Activated naive CD8-positive, alpha-beta T cell treated with anti-CD3 and anti-CD28 coated beads, Interleukin-2, amount 50 U/mL, for 16 hours (primary cell): ENCODE measurements at places on chromosomes 2 and 18.

- DNase-seq: no peak
Observed at GRCh38 chr2:9846554-9846953, 3.3 kb downstream of the TAF1B start.

DNA sequence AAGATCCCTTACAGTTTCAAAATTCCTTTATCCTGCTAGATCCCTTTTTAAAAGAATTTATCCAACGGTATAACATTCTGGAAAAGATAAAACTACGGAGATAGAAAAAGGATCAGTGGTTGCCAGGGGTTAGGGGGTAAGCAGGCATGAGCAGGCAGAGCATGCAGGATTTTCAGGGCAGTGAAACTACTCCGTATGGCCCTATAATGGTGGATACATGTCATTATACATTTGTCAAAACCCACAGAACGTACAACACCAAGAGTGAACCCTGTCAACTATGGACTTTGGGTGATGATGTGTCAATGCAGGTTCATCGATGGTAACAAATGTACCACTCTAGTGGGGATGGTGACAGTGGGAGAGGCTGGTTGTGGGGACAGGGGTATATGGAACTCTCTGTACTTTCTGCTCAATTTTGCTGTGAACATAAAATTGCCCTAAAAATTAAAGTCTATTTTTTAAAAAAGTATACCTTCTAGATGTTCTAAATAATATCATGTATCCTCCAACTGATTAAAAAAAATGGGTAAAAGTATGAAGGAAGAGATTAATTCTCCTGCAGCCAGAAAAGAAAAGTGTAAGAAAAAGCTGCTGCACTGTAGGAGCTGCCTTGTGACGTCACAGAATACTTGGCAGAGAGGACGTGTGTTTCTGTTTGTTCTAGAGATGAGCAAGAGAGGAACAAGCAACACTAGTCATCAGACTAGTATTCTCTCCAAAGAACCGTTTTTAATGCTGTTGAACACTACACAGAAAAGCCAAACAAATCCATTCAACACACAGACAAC, 23.6 kb downstream of the ANKRD44 start:
- DNase-seq: no peak

GRCh38 chr2:179233083-179233490, 31.5 kb downstream of the SESTD1 start:
- DNase-seq: no peak

GRCh38 chr2:39246382-39246980, 2.7 kb upstream of the CDKL4 start:
- DNase-seq: no peak

GRCh38 chr2:138600732-138601457, 99.3 kb downstream of the SPOPL start:
- no peak for DNase-seq

- no peak for DNase-seq
Observed at GRCh38 chr2:234564699-234565098, 67.8 kb upstream of the ARL4C start.
